ENCODE measurements at places on chromosomes 3 and 15. TPM values are rescaled to one million over a fixed set of nuclear protein-coding genes. Genes with fewer than 3 reads are reported as not detected.

The MCF2L2 gene
- 0.22 TPM for polyA plus RNA-seq

The UCN2 gene
- polyA plus RNA-seq = not detected

The XCR1 gene
- polyA plus RNA-seq = not detected

The NLGN1 gene
- polyA plus RNA-seq = 1.0 TPM

The CMTM8 gene
- polyA plus RNA-seq = 7.5 TPM

The FGD5 gene
- polyA plus RNA-seq = 16.7 TPM

The DUOXA2 gene
- polyA plus RNA-seq = 0.56 TPM

The PRR20G gene
- not detected for polyA plus RNA-seq

The NEK10 gene
- 0.07 TPM for polyA plus RNA-seq

The CMC1 gene
- polyA plus RNA-seq = 22.2 TPM

The BUB1B gene
- 0.17 TPM for polyA plus RNA-seq

The GNAT1 gene
- polyA plus RNA-seq = not detected

The GPR87 gene
- not detected for polyA plus RNA-seq

All from adipose tissue (tissue), 3 donors.